ENCODE measurements at places on chromosomes 2 and 18. TPM values are rescaled to one million over a fixed set of nuclear protein-coding genes. Genes with fewer than 3 reads are reported as not detected.
A peak's percentile ranks its signal among the peaks of the same experiment; 100 is the strongest.

- no peak for DNase-seq
- H3K4me1 ChIP-seq = no peaks in the 10 kb centered on the region
- H3K27ac ChIP-seq = no peak overlapping the region
- H3K27me3 ChIP-seq = peaks cover 12% of the 10 kb centered on the region
- no peak overlapping the region for H3K4me3 ChIP-seq
- no peaks in the 10 kb centered on the region for H3K36me3 ChIP-seq
Observed at GRCh38 chr2:234006501-234006900, 44.0 kb upstream of the SPP2 start.

- H3K27ac ChIP-seq = no peak overlapping the region
- no peak overlapping the region for H3K4me3 ChIP-seq
- no peaks in the 10 kb centered on the region for H3K36me3 ChIP-seq
Observed at GRCh38 chr2:199471443-199472057, 13.8 kb upstream of the SATB2 start.

DNA sequence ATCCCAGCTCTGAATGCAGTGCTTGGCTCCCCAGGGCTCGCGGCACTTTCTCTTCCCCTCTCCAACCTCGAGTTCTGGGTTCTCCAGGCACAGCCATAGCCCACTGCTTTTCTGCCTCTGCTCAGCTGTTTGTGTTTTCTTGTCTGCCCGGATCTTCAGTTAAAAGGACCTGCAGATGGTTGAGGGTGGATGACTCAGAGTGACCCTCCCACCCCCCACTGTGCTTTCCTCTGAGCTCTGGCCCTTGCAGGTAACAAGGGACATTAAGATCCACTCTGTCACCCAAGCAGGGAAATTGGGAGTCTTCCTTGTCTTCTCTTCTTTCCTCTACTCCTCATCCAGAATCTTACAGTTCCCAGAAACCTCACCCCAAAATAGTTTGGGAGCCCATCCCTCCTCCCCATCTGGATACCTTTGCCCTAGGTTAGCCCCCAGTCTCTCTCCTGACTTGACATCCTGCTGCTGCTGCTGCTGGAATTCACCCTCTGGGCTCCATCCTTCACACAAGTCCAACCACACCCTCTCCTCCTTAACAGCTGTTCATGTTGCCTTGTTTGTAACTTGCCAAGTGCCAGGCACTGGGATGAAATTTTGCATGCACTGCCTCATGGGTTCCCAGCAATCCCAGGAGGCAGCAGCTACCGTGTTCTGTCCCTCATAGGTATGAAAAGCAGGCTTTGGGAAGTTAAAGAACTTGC, 157.9 kb upstream of the TTC39C start:
- H3K4me3 ChIP-seq = no peak overlapping the region
- no peaks in the 10 kb centered on the region for H3K36me3 ChIP-seq
- H3K4me1 ChIP-seq = no peaks in the 10 kb centered on the region
- no peaks in the 10 kb centered on the region for H3K27me3 ChIP-seq
- H3K27ac ChIP-seq = no peak overlapping the region

DNA sequence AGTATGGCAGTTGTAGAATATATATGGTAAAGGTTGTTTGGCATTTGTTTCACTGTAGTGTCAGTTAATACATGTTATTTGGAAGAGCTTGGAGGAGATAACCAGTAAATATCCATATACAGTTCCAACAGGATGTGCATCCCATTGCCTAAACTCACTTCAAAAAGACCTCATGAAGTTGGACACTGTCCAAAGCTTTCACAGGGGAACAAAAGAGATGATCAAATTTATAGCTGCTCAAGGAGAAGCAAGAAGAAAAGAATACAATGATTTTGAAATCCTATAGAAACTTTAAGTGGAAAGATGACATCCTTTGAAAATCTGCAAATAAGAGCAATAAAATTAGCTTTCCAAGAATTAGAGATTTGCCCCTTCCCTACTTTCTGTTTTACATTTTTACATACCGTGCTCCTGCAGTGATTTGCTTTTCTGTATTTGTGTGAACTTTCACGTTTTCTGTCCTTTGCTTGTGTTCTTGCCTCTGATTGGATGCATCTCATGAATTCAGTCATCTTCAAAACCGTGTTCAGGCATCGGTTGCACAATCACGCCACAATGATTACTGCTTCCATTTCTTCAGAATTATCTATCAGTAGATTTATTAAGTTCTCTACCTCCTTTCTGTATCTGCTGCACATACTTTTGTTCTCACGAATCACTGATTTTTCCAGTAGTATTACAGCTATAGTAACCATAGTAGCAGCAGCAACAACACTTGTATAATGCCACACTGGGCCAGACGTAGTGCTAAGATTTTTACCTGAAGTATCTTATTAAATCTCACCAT, 83.8 kb downstream of the PARD3B start:
- H3K27me3 ChIP-seq = no peaks in the 10 kb centered on the region
- H3K4me3 ChIP-seq = no peak overlapping the region
- no peak for DNase-seq

The FOXI3 gene
- total RNA-seq = not detected

The AKAIN1 gene
- total RNA-seq = 5.9 TPM

DNA sequence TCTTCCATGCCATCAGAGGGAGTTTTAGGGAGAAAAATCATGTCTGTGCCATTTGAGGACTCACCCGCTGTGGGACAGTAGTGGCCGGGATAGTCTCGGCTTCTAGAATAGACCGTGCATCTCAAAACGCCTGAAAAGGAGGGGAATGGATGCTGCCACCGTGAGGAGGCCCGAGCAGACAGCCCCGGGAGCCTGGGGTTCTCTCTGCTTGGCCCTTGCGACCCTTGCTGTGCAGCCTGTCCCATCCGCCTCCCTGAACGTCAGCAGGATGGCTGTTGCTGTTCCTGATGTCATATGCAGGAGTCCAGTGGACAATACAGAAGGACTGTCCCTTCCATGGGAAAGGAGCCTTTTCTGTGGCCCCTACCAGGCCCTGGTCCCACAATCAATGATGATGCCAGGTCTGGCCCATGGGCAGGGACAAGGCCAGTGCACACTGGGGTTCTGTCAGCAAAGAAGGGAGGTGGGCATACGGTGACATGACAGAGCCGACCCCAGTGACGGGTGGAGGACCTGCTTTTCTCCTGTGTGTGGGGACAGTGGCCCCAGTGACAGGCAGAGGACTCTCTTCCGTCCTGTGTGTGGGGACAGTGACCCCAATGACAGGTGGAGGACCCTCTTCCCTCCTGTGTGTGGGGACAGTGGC, 58.8 kb downstream of the ACKR3 start:
- no peaks in the 10 kb centered on the region for H3K27me3 ChIP-seq
- H3K4me3 ChIP-seq = no peak overlapping the region
- no peak overlapping the region for H3K27ac ChIP-seq
- H3K36me3 ChIP-seq = no peaks in the 10 kb centered on the region
- no peaks in the 10 kb centered on the region for H3K4me1 ChIP-seq

DNA sequence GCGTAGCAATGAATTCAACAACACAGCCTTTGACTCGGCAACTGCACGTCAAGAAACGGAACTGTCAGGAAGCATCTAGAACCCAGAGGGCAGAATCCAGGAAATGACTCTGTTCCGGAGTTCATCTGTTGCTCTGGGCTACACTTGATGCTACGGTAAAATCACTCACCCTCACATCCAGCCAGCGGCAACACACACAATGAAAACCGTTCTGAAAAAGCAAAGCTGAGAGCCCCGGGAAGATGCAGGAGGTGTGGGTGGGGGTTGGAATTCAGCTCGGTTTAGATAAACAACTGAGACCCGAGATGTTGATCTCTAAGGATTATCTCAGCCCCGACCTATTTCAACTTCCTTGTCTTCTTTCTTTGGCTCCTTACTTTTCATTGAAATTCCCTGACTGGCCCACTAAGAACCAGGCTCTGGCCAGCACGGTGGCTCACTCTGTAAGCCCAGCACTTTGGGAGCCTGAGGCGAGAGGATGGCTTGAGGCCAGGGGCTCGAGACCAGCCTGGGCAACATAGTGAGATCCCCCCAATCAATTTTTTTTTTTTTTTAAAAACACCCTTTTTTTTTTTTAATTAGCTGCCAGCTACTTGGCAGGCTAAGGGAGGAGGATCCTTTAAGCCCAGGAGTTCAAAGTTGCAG, 13.3 kb upstream of the RAB17 start:
- peaks cover 10% of the 10 kb centered on the region for H3K4me1 ChIP-seq
- H3K27me3 ChIP-seq = no peaks in the 10 kb centered on the region
- no peaks in the 10 kb centered on the region for H3K36me3 ChIP-seq
- no peak for DNase-seq
- no peak overlapping the region for H3K27ac ChIP-seq
- no peak overlapping the region for H3K4me3 ChIP-seq

GRCh38 chr2:228987441-228988155, 283.5 kb downstream of the PID1 start:
- DNase-seq = no peak
- no peaks in the 10 kb centered on the region for H3K27me3 ChIP-seq
- H3K27ac ChIP-seq = no peak overlapping the region
- H3K36me3 ChIP-seq = no peaks in the 10 kb centered on the region
- H3K4me1 ChIP-seq = peaks cover 13% of the 10 kb centered on the region

DNA sequence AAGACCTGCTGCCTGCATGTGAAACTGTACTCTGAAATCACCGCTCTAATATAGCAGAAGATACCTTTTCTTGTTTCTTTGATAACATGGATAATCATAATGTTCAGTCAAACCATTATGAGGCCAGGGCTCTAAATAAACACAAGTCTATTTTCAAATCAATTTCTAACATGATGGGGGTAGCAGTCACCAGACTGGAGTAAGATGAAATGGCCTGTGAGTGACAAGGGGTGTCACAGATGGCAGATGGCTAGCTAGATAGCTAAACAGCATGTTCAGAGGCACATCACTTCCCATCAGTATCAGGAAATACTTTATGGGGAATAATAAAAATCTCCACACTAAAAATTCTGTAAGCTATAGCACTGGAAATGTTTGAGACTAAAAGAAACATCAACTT, 14.0 kb downstream of the MBD2 start:
- H3K27me3 ChIP-seq = no peaks in the 10 kb centered on the region
- peaks cover 39% of the 10 kb centered on the region for H3K4me1 ChIP-seq
- no peak for DNase-seq
- H3K4me3 ChIP-seq = no peak overlapping the region
- H3K36me3 ChIP-seq = no peaks in the 10 kb centered on the region

The TBR1 gene
- 0.64 TPM for total RNA-seq

- H3K4me1 ChIP-seq = no peaks in the 10 kb centered on the region
- no peak overlapping the region for H3K4me3 ChIP-seq
Observed at GRCh38 chr18:76343938-76344569, 151.0 kb downstream of the ZNF516 start.

The GPBAR1 gene
- 2.6 TPM for total RNA-seq

The GULP1 gene
- total RNA-seq = 74.7 TPM

The CACNB4 gene
- total RNA-seq = 2.1 TPM

- H3K4me3 ChIP-seq = no peak overlapping the region
- H3K36me3 ChIP-seq = no peaks in the 10 kb centered on the region
- H3K4me1 ChIP-seq = no peaks in the 10 kb centered on the region
- H3K27me3 ChIP-seq = no peaks in the 10 kb centered on the region
- no peak overlapping the region for H3K27ac ChIP-seq
- no peak for DNase-seq
Observed at GRCh38 chr2:120559401-120559800, 176.3 kb upstream of the GLI2 start.

The POTEI gene
- total RNA-seq = not detected

DNA sequence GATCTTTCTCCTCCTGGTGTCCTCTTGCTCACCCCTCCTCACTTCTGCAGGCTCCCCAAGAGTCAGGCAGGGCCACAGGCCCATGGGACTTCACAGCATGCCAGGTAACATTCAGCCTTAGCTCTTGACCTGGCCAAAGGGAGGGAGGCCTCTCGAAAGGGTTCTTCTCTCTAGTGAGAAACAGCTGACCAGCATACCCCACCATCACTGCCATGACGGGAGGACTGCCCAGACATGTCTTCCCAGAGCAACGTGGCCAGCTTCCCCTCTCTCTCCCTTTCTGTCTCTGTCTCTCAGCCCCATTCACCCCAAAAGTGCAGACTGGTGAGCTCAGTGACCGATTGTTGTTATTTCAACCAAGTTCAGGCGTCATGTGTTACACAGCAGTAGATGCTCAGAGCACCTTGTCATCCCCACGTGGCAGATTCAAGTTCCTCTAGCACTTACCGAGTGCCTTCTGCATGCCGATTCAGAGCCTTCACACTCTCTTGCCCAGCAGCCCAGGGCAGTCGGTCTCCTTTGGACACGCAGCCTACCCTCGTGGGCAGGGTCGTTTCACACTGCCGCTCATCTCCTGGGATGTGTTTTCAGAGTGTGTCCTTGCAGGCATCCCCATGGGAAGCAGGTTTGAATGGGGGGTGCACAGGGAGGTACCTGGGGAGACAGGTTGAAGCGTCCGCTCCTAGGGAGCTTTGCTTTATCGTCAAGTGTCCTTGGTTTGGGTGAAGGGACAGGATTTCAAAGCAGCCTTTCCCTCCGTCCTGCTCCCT, 259.9 kb downstream of the NDUFA10 start:
- DNase-seq = no peak
- no peaks in the 10 kb centered on the region for H3K27me3 ChIP-seq
- no peak overlapping the region for H3K4me3 ChIP-seq

The TMEM198 gene
- total RNA-seq = 10.6 TPM

DNA sequence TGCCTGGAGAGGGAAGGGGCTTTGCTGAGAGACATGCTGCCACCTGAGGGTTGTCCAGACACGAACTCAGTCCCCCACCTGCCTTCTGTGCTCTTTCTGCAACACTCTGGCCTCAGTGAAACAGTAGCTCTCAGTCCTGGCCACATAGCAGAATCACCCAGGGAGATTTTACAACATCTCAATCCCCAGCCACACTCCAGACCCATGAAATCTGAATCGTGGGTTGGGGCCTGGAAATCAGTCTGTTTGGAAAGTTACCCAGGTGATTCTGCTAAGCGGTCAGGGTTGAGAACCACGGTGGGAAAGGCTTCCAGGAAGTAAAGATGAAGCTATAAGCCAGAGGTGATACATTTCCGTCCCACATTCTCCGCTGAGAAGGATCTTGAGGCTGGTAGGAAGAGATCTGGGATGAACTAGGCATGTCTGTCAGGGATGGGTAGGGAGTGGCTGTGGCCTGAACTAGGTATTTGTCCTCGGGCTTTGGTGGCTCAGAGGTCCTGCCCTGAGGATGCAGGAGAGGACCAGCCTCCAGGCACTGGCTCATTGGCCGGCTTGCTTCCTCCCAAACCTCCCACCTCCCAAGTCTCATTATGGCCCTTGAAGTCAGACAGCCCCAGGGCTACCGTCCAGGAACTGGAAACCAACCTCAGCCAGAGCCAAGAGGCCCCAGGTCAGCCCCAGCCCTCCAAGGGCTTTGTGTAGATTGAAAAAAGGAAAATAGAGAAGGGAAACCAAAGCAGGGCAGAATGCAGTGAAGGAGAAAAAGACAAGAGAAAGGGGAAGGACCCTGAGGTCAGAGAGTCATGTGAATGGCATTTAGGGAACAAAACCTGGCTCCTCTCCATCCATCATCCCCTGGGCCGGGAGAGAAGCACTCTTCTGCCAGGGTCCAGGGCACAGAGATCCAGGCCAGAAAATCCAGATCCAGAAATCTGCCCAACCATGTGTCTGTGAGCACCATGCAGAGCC, 119.6 kb downstream of the ZFP36L2 start:
- no peaks in the 10 kb centered on the region for H3K36me3 ChIP-seq
- H3K4me3 ChIP-seq = no peak overlapping the region
- DNase-seq = no peak
- H3K27me3 ChIP-seq = no peaks in the 10 kb centered on the region
- peaks cover 60% of the 10 kb centered on the region for H3K4me1 ChIP-seq
- H3K27ac ChIP-seq = peak overlapping the region; percentile 71

The NYAP2 gene
- total RNA-seq = 0.19 TPM

Data from adrenal gland (tissue), 19 donors.